Activated CD4-positive, alpha-beta T cell treated with anti-CD3 and anti-CD28 coated beads for 4 hours (primary cell): ENCODE measurements at places on chromosomes 5 and 9.

DNA sequence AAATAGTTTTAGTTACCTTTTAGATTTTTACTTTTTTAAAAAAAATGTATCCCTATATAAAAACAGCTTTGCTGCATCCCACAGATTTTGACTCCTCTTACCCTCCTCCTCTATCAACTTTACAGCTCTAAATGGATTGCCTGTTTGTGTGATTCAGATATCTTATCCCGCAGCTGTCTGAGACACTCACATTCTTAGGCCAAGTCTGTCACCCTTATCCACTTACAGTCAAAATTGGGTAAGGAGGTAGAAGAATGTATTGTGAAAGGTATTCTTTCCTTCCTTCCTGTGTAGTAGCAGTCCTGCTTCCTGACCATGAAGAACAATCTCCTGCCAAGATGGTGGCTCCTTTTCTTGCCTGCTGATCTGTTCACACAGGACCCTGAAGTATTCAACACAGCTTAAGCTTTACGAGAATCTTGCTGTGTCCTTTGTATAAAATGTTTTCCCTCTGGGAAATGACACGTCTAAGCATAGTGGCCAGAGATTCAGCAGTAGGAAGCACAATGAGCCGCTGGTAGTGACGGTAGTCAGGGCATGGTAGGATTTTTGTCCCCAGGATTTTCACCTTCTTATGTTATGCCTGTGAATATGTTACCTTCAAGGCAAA lies 67.7 kb upstream of the ST8SIA4 start:
- DNase-seq: no peak

GRCh38 chr9:127021664-127022363 lies 100.6 kb downstream of the ANGPTL2 start:
- DNase-seq: no peak

- no peak for DNase-seq
These were observed 10.5 kb downstream of the CXCL14 start for GRCh38 chr5:135568246-135568645.

- no peak for DNase-seq
These were observed 112.6 kb upstream of the MTAP start for GRCh38 chr9:21689854-21690253.

DNA sequence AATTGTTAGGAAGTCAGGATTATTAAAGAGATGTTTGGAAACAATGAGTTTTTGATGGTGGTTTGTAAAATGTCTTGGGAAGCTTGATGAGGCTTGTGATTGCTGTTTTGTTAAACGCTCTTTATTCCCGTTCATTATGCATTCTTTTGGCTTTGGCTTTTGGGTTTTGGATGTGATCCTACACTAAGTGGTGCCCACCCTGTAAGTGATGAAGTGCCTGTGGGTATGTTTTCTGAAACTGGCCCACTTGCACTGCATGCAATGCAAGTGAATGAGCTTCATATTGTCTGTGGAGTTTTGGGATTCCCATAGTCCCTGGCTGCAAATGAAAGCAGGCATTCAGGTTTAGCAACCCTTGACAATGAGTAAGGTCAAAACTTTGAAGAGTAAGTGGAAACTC lies 1035.5 kb upstream of the WWC1 start:
- no peak for DNase-seq

DNA sequence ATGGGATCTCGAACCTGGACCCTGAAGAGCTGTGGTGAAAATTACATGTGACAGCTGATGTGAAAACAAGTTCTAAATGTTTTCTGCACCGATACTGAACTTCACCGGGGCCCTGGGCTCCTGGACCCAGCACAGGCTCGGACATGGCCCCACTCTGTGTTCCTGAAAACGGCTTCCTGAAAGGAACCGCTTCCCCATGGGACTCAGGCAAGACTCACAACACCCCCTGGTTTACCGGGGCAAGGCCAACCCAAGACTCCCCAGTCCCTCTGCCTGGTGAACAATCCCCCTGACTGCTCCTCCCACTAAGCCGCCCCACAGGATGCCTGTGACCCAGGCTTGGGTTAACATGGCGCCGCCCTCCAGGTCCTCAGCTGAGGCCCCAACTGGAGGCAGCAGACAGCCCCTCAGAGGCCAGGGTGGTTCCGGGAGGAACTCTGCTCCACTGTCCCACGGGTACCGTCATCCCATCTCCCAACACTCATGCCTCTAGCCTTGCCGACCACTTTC lies 124.5 kb upstream of the FOXD4L5 start:
- DNase-seq: no peak

- no peak for DNase-seq
These were observed 52.1 kb downstream of the BARX1 start for GRCh38 chr9:93902780-93903655.

- DNase-seq: no peak
These were observed 144.7 kb upstream of the SHB start for GRCh38 chr9:38213631-38214299.

GRCh38 chr5:125002727-125003598 lies 256.5 kb upstream of the ZNF608 start:
- no peak for DNase-seq

DNA sequence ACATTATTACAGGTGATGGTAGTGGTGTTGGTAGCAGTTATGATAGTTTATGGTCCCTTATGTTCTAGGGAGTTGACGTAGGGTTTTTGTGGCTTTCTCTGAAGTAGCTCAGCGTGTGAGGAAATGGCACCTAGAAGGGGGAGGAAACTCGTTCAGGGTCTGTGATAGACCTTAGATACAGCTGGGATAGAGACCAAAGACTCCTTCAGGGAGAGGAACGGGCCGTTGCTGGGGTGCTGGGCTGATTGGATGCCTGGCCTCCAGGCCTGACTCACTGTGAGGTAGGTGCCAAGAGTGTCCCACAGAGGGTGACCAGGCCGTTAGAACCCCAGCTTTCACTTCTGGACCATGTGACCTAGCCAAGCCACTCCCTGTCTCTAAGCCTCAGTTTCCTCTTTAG lies 96.6 kb downstream of the DAB2IP start:
- DNase-seq: no peak

DNA sequence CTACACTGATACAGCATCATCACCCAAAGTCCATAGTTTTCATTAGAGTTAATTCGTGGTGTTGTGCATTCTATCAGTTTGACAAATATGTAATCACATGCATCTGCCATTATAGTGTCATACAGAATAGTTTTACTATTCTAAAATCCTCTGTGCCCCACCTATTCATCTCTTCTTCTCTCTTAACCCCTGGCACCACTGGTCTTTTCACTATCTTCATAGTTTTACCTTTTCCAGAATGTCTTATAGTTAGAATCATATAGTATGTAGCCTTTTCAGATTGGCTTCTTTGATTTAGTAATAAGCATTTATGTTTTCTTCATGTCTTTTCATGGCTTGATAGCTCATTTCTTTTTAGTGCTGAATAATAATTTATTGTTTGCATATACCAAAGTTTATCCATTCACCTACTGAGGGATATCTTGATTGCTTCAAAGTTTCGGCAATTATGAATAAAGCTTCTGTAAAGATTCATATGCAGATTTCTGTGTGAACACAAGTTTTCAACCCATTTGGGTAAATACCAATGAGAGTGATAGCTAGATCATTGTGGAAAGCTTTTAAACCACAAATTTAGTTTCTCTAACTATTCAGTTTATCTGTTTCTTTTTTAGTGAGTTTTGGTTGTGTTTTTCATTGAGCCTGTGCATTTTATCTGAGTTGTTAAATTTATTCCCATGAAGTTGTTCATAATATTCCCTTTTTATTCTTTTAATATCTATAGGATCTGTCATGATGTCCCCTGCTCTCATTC lies 84.9 kb downstream of the RALGPS1 start:
- DNase-seq: no peak

GRCh38 chr5:121702682-121703081 lies 149.0 kb upstream of the FTMT start:
- no peak for DNase-seq

DNA sequence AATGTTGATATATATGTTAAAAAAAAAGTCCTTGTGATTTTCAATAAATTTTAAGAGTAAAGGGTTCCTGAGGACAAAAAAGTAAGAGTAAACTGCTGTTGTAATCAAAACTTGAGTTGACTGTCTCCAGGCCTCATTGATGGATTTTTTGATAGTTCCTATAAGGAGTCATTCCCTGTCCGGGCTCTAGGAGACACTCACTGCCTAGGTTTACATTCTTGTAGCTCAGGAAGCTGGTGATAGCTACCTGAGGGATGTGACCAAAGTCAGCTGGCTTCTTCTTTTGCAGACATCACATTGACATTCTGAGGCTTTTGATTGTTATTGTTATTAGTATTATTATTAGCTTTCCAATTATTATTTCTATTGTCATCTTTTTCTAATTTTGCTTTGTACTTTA lies 116.5 kb upstream of the FBXL7 start:
- no peak for DNase-seq

GRCh38 chr5:97097326-97098230 lies 44.8 kb downstream of the LIX1 start:
- DNase-seq: no peak

DNA sequence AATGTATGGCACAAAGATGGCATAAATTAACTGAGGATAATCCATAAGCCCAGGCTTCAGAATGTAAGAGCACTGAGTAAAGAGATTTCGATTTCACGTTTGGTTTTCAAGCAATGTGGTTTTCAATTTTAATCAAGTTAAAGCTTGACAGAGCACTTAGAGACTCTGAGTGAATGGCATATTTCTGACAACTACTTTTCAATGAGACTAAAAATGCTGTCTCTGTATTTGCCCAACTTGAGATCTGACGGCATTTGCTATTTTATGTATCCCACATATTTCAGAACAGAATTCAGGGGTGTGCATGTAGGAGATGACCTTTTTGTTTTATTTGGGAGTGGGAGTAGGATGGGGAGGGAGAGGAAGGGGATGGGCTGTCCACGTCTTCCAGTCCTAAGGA lies 280.3 kb upstream of the PANK3 start:
- no peak for DNase-seq

GRCh38 chr9:79610019-79610631 lies 38.4 kb downstream of the TLE4 start:
- DNase-seq: no peak

DNA sequence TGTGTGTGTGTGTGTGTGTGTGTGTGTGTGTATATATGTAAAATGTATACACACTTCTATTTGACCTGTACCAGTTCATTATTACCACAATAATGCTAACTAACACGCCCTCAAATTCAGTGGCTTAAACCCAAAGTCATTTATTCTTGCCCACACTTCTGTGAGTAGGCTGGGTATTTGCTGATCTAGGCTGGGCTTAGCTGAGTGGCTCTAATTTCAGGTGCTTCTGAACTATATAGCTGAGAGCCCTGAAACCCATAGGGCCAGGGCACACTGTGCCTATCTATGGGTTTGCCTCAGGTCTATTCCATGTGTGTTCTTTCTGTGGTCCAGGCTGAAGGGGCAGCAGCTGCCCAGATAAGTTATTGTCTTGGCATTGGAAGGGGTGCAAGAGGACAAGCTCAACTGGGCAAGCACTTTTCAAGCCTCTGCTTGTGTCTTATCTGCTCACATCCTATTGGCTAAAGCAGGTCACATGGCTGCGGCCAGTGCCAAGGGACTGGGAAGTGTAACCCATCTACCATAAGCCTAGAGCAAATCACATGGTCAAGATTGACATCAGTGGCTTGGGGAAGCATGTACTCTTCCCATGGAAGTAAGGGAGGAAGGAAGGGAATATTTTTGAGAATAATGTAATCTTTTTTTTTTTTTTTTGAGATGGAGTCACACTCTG lies 139.9 kb downstream of the PALM2AKAP2 start:
- DNase-seq: no peak

GRCh38 chr5:119363936-119364335 lies 8.1 kb downstream of the TNFAIP8 start:
- peak; percentile 32 for DNase-seq

DNA sequence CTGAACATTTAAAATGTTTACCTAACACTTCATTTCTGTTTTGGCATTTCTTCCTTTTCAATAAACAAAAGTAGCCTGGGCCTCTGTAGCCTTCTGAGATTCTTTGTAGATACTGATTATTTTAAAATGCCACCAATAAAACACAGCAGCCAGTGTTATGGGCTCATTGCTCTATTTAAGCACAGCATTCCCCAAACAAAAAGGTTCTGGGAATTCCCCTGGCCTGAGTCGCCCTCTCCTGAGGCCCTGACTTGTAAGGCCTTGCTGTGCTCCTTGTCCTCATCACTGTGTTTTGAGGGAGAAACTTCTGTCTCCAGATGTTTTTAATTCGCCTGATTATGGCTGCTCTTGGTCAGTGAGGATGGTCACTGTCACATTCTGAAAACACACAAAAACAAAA lies 33.0 kb upstream of the CTXN3 start:
- no peak for DNase-seq

DNA sequence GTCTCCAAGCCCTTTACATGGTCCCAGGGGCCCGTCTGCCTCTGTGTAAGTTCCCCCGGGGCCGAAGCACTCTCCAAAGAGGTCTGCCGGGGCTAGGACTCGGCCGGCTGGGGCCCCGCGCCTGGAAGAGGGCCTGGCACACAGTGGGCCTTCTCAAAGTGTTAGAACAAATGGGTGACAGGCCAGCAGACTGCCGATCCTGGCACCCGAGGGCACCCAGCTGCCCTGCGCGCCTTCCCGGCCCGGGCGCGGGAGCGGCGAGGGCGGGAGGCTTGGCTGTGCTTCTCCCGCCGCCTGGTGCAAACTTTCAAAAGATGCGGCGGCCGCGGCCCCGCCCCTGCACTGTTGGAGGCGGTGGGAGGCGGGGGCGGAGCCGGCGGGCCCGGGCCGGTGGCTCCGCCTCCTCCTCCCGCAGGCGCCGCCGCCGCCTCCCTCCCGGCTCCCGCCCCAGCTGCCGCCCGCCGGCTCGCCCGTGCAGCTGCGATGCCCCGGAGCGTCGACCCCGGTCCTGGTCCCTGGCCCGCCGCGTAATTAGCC lies at the start of gene NEURL1B:
Gene NEURL1B (plus strand): TSS at position 442 of the 537 bp plus-strand sequence. CDS start 144 bp downstream, outside the sequence.
- peak; percentile 44 for DNase-seq

DNA sequence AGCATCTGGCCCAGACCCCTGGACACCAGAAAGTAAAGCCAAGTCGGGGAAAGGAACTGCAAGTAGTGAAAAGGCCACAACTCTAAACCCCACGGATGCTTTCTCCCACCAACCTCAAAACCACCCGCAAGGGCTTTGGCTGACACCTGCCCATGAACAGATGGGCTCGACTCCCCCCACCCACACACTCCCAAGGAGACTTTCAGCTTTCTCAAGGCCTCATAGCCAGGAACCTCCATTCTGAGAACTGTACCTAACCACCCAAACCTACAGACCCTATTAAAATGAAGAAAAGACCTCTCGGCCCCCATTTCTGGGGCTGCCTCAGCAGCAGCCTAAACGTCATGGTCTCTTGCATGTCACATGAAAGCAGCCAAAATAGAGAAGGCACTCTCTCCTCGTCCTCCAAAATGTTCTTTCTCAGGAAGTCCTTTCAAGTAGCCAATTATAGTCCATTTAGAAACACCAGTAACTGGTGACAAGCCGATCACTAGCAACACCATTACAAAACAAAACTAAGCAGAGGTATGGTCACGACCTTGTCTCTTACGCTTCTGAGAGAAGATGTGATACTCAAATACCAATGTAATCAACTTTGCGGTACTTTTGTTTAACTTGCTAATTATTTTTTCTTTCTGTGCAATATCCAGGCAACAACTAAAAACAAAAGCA lies 2.9 kb downstream of the B4GALT1 start:
- DNase-seq: no peak

DNA sequence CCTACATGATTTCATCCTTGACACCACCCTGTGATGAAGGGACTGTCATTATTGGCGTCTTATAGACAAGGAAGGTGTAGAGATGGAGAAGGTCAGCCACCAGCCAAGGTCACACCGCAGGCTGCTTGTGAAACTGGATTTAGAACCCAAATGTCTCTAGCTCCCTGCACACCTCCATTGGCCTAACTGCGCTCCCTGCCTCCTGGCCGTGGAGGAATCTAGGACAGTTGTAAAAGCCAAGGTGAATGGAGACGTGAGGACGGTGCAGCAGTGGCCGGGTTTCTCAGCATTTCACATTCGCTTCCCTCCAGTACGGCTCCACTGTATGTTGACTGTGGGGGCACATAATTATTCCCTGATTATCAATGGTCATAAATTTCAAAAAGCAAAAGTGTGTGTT lies 119.9 kb downstream of the NSG2 start:
- DNase-seq: no peak
